Stimulated activated CD8-positive, alpha-beta memory T cell treated with anti-CD3 and anti-CD28 coated beads, Interleukin-2, amount 100 ng/mL, for 1 hour (primary cell): ENCODE measurements at places on chromosomes 11 and 22.

DNA sequence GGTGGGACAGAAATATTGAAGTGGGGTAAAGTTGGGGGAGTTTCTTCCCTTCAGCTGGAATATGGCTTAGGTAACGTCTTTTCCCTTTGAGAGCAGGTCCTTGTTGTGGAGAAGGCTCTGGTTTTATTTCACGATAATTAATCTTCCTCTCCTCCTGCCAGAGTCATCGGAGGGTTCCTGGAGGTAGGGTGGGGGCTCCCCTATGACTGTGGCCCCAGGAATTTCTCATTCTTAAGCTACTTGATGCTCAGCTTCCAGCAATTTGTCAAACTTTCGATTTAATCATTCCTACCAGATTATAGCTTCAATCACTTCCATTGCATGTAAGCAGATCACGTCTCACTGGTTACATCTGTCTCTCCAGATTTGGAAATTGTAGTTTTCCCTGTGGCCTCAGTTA lies 242.8 kb upstream of the PLET1 start:
- DNase-seq = no peak

GRCh38 chr11:15878756-15879155 lies 477.6 kb downstream of the SOX6 start:
- no peak for DNase-seq

- DNase-seq = no peak
Observed at GRCh38 chr22:42419243-42419881, 12.8 kb downstream of the NFAM1 start.

- no peak for DNase-seq
Observed at GRCh38 chr11:85930879-85931366, 75.7 kb downstream of the CCDC83 start.

- DNase-seq = no peak
Observed at GRCh38 chr11:45864041-45864440, 16.8 kb downstream of the CRY2 start.

GRCh38 chr11:88596786-88597185 lies 259.2 kb upstream of the CTSC start:
- no peak for DNase-seq

GRCh38 chr11:26993965-26994457 lies at the start of gene FIBIN:
FIBIN (plus strand) TSS chr11:26994112; CDS start chr11:26994527, 415 bp downstream.
- no peak for DNase-seq

DNA sequence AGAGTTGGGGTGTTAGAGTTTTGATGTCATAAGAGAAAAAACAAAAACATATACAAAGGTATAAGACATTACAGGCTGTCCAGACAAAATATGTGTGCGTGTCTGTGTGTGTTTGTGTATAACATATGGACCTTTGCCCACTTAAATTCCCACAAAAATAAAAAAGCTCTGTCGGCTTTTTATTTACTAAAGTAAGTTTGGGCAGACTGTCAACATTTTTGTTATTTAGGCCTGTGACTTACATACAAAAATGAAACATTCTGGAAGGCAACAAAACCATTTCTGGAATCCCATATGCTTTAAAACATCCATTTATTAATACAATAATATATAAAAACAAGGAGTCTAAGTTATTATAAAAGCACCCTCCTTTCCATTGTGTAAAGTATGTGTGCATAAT lies 960.1 kb upstream of the FAT3 start:
- DNase-seq = no peak

- no peak for DNase-seq
Observed at GRCh38 chr22:36395915-36396314, 8.1 kb upstream of the MYH9 start.

DNA sequence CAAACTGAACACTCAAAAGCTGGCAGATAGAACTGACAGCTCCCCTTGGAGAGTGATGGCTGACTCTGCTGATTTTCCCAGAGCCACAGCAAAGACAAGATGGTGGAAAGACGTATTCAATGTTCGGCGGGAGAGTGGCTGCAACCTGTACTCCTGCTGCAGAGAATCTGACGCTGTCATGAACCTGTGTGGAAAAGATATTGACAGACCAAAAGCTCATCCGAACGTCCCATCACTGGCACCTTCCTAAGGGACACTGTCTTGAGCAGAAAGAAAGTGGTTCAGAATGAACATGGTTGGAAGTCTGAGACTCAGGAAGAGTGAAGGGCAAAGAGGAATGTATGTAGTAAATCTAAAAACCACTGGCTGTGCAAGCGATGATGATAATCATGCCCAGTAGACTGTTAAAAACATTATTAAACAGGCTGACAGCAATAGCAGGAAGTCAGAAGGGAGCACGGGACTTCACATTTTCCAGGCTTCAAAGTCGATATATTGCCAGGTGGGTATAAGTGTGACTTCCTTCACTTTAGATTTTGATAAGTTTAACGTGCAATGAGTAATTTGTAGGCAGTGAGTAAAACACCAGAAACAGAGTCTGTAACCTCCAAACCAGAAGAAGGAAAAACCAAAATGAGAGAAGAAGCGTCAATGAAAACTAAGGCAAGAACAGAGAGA lies 6.2 kb upstream of the IL17REL start:
- DNase-seq = no peak

DNA sequence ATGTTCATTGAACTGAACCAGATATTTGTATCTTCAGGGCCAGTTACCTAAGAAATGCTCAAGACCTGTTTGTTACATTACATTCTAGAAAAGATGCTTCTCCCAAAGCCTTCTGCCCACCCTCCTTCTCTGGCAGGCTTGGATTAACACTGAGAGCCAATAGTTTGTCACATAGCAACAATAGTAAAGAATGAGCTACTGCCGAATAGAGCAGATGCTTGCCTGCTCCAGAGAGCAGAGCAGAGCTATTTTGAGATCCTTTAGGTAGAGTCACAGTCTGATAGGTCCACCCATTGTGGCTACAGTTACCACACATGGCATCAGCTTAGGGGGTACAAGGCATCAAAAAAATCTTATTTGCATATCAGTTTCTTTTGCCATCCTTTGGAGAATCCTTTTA lies 13.5 kb upstream of the EP300 start:
- DNase-seq = no peak

DNA sequence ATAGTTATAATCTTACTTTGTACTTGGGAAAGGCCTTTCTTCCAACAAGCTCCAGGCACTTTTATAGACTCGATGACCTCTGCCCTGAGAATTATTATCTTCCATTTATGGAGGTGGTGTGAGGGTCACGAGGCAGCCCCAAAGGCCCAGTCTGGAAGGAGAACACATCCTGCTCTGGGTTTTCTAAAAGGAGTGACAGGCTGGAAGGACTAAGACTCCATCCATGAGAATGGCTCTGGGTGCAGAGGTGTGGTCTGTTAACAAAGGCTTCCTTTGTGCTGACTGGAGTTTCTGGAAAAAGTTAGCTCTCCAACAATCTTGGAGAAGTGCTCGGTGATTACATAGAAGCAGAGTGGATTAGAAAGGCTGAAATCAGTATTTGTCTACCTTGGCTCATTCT lies 74.7 kb upstream of the SESN3 start:
- no peak for DNase-seq
